ENCODE measurements at places on chromosomes 4 and X.

DNA sequence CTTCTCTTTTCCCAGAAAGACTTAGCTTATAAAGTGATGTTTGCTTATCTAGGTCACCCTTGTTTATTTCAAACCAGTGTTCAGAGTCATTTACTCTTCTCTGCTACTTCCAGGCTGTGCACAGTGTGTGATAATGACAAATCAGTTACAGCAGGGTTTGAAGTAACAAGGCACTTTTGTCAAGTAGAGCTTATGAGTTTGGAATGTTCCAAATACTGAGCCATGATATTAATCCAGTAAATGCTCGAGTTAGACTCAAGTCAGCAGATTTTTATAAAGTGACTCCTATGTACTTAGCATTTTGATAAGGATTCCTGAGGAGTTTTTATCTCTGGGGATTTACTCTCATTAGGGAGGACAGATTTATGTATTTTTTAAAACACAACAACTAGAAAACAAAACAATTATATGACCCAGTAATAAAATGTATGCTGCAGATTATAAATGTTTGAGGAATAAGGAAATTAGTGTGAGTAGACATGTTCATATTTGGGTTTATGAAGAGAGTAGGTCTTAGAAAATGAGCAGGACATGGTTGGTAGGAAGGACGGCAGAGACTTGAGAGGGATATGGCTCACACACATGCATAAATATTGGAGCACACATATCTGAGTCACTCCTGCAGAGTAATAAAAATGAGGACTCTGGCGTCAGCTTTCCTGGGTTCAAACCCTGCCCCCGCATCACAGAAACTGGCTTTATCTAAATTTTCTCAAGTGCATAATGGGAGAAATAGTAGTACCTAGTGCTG, 271.2 kb downstream of the FBXO8 start:
- DNase-seq: no peak

- no peak for DNase-seq
Measured at GRCh38 chr4:8308144-8308543, 38.6 kb downstream of the HTRA3 start.

DNA sequence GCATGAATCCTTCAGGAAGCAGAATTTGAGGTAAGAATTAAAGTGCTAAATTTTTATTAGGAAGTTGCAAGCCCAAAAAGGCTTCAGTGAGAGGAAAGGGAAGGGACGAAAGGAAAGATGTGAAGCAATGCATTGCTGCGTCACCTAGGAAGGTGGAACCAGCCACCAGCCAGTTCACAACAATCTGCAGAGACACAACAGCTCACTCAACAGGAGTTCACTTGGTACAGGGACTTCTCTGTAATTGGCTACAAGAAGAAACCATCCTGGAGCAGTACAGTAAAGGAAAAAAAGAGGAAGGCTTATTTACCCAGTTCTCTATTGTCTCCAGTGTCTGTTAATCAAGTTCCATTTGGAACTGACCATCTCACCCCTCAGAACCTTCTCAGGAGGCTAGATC, 157.6 kb downstream of the HNRNPD start:
- DNase-seq: no peak

- no peak for DNase-seq
Measured at GRCh38 chr4:113476800-113477199, 284.7 kb downstream of the CAMK2D start.

GRCh38 chr4:96056346-96056934, 216.5 kb downstream of the PDHA2 start:
- DNase-seq: no peak

GRCh38 chr4:25437926-25438325, 60.9 kb downstream of the ANAPC4 start:
- DNase-seq: no peak

Data from GM12878 (cell line).